Vagina (tissue), 2 donors: ENCODE measurements at places on chromosomes 2 and 18. TPM values are rescaled to one million over a fixed set of nuclear protein-coding genes. Genes with fewer than 3 reads are reported as not detected.

DNA sequence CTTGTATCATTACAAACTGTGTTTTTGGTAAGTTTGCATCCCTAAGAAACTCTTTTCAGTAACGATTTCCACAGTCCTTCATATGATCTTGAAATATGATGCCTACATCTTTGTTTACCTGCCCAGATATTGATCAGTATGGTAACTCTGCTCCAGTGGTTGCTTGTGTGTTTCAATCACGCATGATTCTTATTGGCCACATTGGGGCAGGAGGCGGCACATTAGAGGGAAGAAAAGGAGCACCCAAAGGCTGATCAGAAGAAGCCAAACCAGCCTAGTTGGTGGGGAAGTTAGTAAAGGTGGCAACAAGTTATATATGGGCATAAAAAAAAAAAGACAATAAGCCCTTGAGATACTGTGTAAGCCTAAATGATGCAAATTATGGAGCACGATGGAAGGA is 158.9 kb downstream of the RHBDD1 start:
- H3K27ac ChIP-seq: no peak overlapping the region
- no peaks in the 10 kb centered on the region for H3K27me3 ChIP-seq
- H3K4me1 ChIP-seq: no peaks in the 10 kb centered on the region

GRCh38 chr2:11738589-11739436 is 7.6 kb upstream of the LPIN1 start:
- H3K4me3 ChIP-seq: no peak overlapping the region
- H3K36me3 ChIP-seq: no peaks in the 10 kb centered on the region
- no peaks in the 10 kb centered on the region for H3K27me3 ChIP-seq
- DNase-seq: peak; percentile 97
- peak overlapping the region; percentile 30 for H3K27ac ChIP-seq

GRCh38 chr2:218396688-218397462 is 2.8 kb upstream of the CTDSP1 start:
- H3K36me3 ChIP-seq: peaks cover 6% of the 10 kb centered on the region
- no peak for DNase-seq
- peak overlapping the region; percentile 99 for H3K27ac ChIP-seq
- peak overlapping the region; percentile 90 for H3K4me3 ChIP-seq
- peaks cover 28% of the 10 kb centered on the region for H3K4me1 ChIP-seq

DNA sequence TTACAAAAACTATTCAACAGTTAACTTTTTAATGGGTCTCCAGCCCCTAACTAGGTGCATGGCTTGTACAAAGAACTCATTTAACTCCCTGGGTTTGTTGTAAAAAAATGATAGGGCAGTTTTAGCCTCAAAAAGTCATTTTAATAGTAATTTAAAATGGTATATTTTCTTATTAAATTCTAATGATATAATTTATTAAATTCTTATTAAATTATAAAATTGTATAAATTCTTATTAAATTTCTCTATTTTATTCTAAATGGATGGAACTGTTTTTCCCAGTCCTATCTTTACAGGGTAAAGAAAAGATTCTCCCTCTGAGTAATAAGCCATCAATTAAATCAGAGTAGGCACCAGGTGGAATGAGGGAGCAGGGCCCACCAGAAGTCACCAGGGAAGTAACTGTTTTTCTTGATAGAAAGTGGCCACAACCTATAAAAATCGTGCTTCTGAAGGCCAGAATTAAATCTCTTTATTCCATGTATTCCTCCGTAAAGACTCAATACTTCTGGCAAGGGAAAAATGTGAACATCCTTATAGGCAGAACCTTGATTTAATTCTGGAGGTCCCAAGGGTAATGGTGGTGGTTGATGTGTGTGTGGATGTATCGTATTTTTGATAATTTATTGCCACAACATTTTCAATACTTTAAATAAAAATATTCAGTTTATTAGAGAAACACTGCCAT is 814 bp downstream of the FKBP7 start:
- H3K4me1 ChIP-seq: peaks cover 50% of the 10 kb centered on the region
- H3K27me3 ChIP-seq: no peaks in the 10 kb centered on the region
- no peak for DNase-seq
- H3K4me3 ChIP-seq: peak overlapping the region; percentile 59
- peak overlapping the region; percentile 96 for H3K27ac ChIP-seq

CD8B2 gene
- total RNA-seq: 0.74 TPM

UGT1A7 gene
- 4.9 TPM for total RNA-seq

DNA sequence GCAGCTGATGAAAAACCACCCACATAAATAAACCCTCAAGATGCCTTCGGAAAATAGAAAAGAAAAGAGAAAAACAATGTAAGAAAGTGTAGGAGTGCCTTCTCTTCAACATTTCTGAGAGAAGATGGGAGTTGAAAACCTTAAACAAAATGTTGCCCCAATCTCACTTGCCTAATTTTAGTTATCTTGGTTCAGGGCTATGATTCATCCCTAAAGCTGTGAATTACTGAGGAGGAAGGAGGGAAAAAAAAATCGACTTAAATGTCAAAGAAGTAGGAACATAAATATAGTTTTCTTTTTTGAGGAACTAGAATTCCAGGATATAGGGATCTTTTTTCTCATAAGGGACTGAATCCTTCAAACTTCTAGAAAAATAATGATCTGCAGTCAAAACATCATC is 360.3 kb downstream of the TGIF1 start:
- no peak for DNase-seq
- no peaks in the 10 kb centered on the region for H3K4me1 ChIP-seq
- no peaks in the 10 kb centered on the region for H3K27me3 ChIP-seq
- H3K36me3 ChIP-seq: no peaks in the 10 kb centered on the region
- no peak overlapping the region for H3K27ac ChIP-seq

DIS3L2 gene
- total RNA-seq: 32.2 TPM

PRKAG3 gene
- not detected for total RNA-seq

GRCh38 chr18:12585218-12585617 is 72.7 kb downstream of the SPIRE1 start:
- no peaks in the 10 kb centered on the region for H3K27me3 ChIP-seq
- no peak overlapping the region for H3K4me3 ChIP-seq
- H3K36me3 ChIP-seq: no peaks in the 10 kb centered on the region
- H3K27ac ChIP-seq: no peak overlapping the region
- H3K4me1 ChIP-seq: no peaks in the 10 kb centered on the region

ITGA4 gene
- total RNA-seq: 4.9 TPM

GRCh38 chr2:44877417-44877816 is 64.1 kb upstream of the SIX3 start:
- no peaks in the 10 kb centered on the region for H3K4me1 ChIP-seq
- no peaks in the 10 kb centered on the region for H3K27me3 ChIP-seq
- no peak overlapping the region for H3K4me3 ChIP-seq
- H3K36me3 ChIP-seq: no peaks in the 10 kb centered on the region
- H3K27ac ChIP-seq: no peak overlapping the region
- DNase-seq: no peak

DNA sequence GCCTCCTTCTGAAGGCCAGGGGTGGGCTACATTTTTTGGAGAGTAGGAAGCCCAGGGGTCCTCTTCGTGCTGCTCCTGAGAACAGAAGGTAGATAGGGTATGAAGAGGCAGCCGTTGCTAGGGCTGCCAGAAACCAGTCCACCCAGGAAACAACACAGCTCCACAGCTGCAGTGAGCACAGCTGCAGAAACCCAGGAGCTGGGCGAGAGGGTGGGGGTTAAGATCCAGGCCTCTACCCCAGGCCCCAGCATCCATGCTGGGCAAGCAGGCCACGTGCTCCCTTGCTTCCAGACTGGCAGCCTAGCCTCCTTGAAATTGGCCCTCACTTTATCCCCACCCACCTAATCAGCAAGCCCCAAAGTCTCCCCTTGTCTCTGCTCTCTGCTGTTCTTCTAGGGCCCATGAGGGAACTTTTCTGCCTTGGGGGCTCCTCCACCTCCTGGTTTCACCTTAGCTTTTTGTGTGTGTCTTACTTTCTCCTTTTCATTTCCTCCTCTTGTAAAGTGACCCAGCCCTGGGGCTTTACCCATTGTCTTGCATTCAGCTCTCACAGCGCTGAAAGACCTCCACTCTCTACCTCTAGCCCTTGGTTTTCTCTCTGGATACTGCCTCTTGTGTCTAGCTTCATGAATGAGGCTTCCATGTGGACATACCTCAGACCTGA is 30.7 kb downstream of the STON1 start:
- peaks cover 9% of the 10 kb centered on the region for H3K4me1 ChIP-seq
- H3K4me3 ChIP-seq: no peak overlapping the region
- DNase-seq: no peak
- H3K27ac ChIP-seq: no peak overlapping the region
- H3K27me3 ChIP-seq: no peaks in the 10 kb centered on the region

MGAT4A gene
- 20.6 TPM for total RNA-seq

VIL1 gene
- total RNA-seq: not detected

DLX1 gene
- total RNA-seq: not detected

- no peaks in the 10 kb centered on the region for H3K27me3 ChIP-seq
- no peak for DNase-seq
- no peaks in the 10 kb centered on the region for H3K4me1 ChIP-seq
- no peak overlapping the region for H3K4me3 ChIP-seq
- H3K36me3 ChIP-seq: no peaks in the 10 kb centered on the region
Measured at GRCh38 chr2:162992828-162993227, 154.3 kb upstream of the KCNH7 start.

ZNF532 gene
- 77.1 TPM for total RNA-seq

GRCh38 chr2:37244017-37244416 is 12.6 kb downstream of the NDUFAF7 start:
- no peaks in the 10 kb centered on the region for H3K4me1 ChIP-seq
- no peak for DNase-seq
- H3K4me3 ChIP-seq: no peak overlapping the region
- no peaks in the 10 kb centered on the region for H3K36me3 ChIP-seq
- H3K27me3 ChIP-seq: no peaks in the 10 kb centered on the region

- H3K27ac ChIP-seq: no peak overlapping the region
- no peak for DNase-seq
- no peaks in the 10 kb centered on the region for H3K36me3 ChIP-seq
- H3K27me3 ChIP-seq: no peaks in the 10 kb centered on the region
- H3K4me1 ChIP-seq: peaks cover 32% of the 10 kb centered on the region
Measured at GRCh38 chr2:38718601-38719000, 32.6 kb downstream of the SRSF7 start.

DNA sequence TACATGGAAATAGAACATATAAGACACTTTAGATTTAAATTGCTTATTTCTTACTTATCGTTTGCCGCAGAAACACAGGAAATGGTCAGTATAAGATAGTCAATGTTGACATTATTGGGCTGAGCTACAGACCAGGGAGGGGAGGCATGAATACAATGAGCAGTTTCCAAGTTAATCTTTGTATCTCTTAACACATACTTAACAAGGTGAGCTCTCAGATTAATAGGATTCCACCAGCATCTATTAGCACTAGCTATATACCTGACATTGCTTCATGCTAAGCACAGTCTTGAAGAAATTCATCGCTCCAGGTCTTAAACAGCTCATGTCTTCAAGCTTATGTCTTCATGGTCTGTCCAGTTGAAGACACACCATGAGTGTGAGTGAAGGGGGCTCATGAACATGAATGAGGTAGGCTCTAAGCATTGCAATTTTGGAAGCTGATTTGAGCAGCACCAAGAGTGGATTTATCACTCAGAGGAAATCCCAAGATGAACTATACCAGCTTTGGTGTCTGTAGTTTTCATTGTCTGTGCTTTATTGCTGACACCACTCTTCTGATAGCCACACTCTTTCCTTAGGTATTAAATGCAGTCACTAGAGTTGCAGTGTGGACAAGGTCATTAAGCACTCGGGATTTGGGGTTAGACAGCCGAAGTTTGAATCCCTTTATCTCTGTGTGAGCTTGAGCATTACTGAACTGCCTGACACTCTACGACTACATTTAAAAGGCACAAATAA is 359.3 kb upstream of the EPHA4 start:
- H3K4me1 ChIP-seq: no peaks in the 10 kb centered on the region
- no peak for DNase-seq
- H3K27me3 ChIP-seq: no peaks in the 10 kb centered on the region
- H3K4me3 ChIP-seq: no peak overlapping the region
- no peaks in the 10 kb centered on the region for H3K36me3 ChIP-seq
- no peak overlapping the region for H3K27ac ChIP-seq

ABHD1 gene
- not detected for total RNA-seq
